ENCODE measurements at places on chromosomes 1 and 21.

GRCh38 chr1:34147301-34147700 lies 17.7 kb downstream of the CSMD2 start:
- no peak for DNase-seq

DNA sequence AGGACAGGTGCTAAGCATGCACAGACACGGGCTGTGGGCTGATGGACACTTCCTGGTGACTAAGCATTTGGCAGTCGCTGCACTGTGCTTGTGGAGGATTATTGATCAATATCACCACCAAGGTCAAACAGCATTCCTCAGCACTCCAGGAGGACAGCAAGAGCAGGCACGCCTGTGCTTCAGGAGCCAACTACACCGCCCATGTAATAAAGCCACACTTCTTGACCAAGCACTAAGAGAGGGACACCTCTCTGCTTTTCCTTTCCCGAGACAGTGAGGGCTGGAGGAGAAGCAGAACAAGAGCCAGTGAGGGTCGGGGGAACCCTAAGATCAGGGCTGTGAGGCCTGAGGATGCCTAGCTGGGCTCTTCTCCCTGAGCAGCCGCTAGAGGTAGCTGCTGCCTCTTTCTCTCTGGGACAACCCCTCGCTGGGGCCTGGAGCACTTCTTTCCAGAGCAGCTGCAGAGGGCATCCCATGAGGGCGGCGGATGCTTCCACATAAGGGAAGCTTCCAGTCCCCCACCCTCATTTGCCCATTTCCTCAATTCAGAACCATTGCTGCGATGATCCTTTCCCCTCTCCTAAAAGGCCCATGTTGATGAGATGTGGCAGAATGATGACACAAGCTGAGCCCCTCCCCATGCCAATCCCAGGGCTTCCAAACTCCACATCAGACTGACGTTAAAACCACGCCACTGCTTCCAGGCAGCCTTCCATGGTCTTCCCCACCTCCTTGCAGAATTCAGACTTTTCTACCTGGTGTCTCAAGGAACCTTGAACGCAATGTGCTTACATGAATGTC lies 19.1 kb downstream of the RAB7B start:
- peak; percentile 32 for DNase-seq

DNA sequence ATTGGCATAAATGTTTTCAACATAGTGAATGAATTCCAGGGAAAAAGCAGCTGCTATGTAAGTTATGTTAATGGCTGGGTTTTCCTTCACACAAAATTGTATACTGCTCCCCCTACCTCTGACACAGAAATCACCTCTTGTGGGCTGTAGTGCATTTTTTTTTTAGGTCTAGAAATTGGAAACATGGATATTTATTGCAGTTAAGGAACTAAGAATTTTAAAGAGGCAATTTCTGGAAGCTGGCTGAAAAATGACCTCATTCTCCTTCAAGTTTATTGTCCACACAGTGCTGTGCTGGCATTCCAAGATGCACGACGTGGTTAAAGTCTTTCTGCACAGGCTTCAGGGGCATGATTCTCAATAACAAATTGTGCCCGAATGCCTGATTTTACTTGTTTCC lies 1424.2 kb downstream of the MRPL39 start:
- no peak for DNase-seq

DNA sequence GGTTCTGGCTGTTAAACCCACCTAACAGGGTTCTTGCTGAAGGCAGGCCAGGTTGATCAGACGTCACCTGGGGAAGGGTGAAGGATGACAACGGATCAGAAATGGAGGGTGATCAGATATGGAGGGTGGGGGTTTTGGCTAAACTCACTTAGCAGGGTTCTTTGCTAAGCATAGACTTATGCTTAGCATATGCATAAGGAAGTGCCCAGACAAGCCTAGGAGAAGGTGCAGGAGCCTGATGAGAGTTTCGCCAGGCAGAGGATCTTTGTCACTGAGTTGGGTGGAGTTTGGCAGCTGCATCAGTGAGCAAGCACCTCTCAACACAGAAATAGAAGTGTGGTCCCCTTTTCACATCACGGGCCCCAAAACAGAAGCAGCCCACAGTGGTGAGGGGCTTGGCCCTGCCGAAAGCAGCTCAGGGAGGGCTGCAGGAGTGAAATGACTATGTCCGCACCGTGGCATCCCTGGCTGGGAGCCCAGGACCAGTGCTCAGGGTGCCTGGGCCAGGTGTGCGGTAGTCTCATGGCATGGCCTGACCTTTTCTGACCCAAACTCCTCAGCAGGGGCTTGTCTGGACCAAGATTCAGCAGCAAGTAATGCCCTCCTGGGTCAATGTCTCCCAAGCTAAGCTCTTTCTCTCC lies 101.6 kb downstream of the AJAP1 start:
- no peak for DNase-seq

GRCh38 chr21:22490049-22490448 lies 1491.8 kb downstream of the NCAM2 start:
- no peak for DNase-seq

DNA sequence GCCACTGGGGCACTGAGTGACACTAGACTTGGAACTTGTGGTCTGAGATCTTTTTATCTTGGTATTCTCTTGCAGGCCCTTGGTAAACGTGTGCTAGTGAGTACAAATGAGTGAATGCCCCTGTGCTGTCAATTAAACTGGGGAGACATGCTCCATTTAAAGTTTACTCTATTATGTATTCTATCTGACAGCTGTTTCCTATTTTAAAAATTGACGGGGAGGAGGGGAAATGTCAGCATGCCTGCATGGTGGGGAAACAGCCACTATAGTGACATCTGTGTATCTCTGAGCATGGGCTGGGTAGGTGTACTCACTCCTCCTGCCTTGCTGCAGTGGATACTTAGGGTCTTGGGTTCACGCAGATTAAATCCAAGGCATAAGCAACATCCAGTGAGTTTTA lies 59.0 kb upstream of the IKBKE start:
- DNase-seq = no peak

DNA sequence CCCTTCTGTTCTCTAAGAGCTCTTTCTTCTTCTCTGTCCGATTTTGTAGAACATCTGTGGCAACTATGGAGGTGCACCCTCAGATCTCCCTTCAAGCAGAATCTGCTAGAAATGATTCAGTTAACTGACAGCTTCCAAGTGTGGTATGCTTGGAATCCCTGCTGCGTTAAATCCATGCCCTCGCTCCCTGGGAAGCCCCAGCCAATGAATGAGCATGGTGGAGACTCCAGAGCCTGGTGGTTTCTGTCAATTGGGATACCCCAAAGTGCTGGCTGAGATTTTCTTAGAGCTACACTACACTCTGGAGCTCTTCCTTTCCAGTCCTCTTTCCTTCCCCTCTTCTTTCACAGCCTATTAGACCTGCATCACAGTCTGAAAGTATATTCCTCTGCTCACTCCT lies 116.3 kb upstream of the C1orf21 start:
- no peak for DNase-seq

- peak; percentile 7 for DNase-seq
Observed at GRCh38 chr1:42815941-42816584, 859 bp upstream of the ERMAP start.

- no peak for DNase-seq
Observed at GRCh38 chr1:85550784-85551516, 29.6 kb upstream of the CCN1 start.

DNA sequence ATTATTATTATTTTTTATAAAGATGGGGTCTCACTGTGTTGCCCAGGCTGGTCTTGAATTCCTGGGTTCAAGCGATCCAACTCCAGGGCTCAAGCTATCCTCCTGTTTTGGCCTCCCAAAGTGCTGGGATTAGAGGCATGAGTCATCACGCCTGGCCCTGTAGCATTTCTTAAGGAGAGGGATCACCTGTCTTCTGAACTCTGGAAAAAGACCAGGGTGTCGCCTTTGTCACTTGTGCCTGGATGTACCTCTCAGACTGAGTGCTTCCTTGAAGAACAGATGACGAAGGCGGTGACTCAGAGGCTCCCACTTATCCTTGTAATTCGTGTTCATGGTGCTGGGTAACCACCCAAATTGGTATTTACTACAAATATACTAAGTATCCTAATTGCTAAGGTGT lies 2.4 kb upstream of the CGN start:
- DNase-seq = no peak

GRCh38 chr1:171455967-171456366 lies 29.4 kb upstream of the PRRC2C start:
- DNase-seq = no peak

GRCh38 chr1:153922972-153923925 lies at the start of gene GATAD2B:
Gene GATAD2B (minus strand): TSS chr1:153922972. CDS start chr1:153828347, 94,625 bp downstream.
- peak; percentile 98 for DNase-seq

DNA sequence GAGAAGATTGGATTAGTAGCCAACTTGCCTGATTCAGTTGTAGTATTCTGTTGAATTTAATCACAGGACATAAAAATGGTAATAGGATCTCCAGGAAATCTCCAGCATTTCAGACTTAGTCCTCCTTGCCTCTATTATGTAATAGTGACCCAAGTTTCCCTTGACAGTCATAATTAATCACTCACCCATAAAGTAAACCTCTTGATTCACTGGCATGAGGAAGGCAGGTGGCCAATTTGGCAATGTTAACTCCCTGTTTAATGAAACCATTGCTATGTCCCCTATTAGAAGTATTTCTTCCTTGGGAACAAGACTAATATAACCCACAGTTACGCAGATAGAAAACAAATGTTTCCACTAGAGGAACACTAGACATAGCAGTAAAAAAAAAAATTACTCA lies 604.8 kb upstream of the CXADR start:
- no peak for DNase-seq

GRCh38 chr1:11875094-11875493 lies 16.3 kb upstream of the NPPB start:
- DNase-seq = no peak

DNA sequence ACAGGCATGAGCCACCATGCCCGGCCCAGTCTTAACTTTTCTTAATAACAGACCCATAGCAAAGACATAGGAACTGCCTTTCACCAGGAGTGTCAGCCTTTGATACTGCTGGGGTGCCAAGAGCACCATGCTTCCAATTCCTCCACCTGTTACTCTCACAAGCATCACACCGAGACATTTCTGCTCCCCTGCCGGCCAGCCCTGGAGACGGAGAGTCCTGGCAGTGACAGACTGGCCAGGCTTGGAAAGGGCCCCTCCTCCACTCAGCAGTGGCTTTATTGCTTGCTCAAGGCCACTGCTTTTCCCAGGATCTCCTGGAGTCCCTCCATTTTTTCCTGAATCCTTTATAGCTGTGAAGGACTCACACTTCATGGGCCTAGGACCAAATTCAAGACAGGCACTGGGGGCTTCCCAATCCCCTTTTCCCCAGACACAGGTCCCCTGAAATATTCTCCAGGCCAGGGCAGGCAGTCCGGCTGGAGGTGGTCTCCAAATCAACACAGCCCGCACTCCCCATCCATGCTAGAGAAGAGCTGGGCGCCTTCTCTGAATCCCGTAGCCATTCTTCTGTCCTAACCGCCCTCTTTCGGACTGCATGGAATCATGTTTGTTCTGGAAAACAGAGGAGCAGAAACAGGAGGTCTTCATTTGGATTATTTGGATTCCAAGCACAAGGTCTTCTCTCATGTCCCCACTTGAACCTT lies 25.5 kb upstream of the PTPRF start:
- no peak for DNase-seq

GRCh38 chr1:40495315-40495903 lies 13.2 kb upstream of the EXO5 start:
- no peak for DNase-seq

DNA sequence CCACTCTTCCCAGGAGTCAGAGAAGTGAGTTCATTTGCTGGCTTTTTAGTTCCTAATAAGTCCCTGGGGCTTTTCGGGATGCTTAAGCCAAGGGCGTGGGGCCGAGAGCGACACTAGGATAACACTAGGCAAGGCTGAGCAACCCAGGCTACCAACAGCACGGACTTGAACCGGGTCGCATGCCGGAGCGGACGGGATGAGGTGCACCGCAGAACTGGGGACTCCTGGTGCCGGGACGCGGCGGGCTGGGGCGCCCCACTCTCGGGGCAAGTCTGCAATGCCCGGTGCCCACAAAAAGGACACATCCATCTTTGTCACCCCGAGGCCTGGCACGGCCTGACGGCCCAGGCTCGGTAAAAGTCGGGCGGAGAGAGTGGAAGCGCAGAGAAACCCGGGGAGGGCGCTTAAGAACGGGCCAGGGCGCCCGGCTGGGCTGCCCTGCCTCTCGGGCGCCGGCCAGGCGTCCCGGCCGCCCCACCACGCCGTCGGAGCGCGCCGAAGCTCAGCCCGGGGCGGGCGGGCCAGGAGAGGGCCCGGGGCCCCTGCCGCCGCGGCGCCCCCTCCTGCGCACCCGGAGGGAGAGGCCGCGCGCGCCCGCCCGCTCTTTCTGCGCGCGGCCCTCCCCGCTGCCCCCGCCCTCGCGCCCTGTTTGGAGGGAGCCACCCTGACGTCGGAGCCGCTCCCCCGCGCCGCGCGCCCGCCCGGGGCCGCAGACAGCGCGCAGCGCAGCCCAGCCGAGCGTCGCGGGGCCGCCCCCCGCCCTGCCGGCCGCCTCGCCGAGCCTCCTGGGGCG lies at the start of gene NBL1:
TSS of gene NBL1 (plus strand) at position 710 of the 793 bp plus-strand sequence. CDS start 10,720 bp downstream, outside the sequence.
- peak; percentile 80 for DNase-seq

- DNase-seq = peak; percentile 74
Observed at GRCh38 chr1:108692724-108693655, 880 bp downstream of the PRPF38B start.

- no peak for DNase-seq
Observed at GRCh38 chr1:205561501-205562203, 57.2 kb downstream of the CDK18 start.

DNA sequence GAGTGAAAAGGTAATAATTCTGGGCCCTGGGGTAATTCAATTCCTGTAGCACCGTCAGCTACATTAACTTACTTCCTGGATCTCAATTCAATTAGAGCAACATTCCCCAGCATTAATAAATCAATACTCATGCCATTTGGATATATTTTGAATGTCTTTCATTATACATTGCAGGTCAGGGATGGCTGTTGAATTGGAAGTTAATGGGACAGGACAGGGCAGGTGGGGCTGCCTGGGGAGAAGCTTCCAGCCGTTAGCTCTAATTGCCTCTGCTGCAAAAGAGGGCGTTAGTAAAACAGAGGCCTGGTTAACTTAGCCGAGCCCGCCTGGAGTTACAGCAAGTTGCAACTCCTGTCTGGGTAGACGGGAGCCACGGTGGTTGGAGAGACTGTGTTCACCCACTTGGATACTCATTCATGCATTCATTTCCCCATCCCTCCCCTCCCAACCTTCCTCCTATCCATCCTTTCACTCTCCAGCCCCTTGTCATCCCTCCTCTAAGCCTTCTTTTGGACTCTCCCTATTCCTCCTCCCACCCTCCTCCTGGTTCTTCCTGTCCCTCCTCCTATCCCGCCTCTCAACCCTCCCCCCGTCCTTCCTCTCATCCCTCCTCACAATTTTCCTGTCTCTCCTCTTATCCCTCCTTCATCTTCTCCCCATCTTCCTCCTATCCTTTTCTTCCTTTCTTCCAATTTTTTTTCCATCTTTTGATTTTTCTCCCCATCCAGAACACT lies 137.6 kb upstream of the RUNX3 start:
- DNase-seq = no peak

- DNase-seq = no peak
Observed at GRCh38 chr1:51442198-51442597, 76.9 kb downstream of the EPS15 start.

- no peak for DNase-seq
Observed at GRCh38 chr1:203789966-203790365, 5.5 kb upstream of the ZBED6 start.

- DNase-seq = no peak
Observed at GRCh38 chr21:27519361-27519760, 552.5 kb upstream of the ADAMTS5 start.

GRCh38 chr1:160706526-160707235 lies 4.9 kb downstream of the CD48 start:
- DNase-seq = no peak

All from activated T-cell treated with anti-CD3 and anti-CD28 coated beads, Interleukin-2, amount 50 U/mL, for 72 hours (primary cell).